Fibroblast of skin of left quadriceps (primary cell): ENCODE measurements at places on chromosomes 2 and 18.
A peak's percentile ranks its signal among the peaks of the same experiment; 100 is the strongest.

DNA sequence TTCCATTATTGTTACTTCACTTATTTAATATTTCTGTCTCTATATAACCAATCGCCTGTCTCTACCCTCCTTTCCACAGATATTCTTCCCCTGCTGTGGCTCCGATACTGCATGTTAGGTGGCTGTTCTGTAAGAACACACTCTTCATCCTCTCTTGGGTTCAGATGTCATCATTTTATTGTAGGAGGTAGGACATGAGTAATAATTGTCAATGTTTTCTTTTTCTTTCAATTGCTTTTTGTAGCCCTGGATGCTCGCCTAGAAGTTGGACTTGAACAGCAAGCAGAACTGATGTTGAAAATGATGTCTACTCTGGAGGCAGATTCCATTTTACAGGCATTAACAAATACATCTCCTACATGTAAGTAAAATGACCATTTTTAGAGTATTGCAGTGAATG lies 128.6 kb downstream of the BIRC6 start:
- no peak for DNase-seq

DNA sequence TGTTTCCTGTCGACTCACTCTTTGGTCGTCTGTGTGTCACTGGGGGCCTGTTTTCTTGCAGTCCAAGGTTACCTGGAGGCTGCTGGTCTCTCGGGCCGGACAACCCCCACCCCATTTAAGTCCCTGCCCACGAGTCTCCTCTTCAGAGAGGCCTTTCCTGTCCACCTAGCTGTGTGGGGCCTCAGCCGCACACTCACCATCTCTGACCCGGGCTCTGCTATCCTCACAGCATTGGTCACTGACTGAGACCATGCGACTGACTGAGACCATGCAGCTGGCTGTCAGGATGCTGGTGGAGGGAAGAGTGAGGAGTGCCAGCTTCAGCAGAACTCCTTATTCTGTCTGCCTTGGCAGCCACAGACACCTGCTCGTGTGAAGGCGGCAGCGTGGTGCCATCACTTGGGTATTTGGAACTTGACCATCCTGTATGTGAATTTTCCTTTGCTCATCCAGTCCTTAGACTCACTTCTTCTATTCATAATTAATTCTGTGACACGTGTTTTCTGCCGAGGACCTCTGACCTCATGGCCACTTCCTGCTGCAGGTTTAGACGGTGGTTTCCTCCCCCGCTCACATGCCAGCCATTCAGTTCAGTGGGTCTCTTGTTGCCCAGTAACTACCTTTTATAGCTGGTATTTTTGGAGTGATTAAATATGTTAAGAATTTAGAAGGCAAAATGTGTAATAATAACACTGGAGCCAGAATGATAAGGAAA lies 47.5 kb upstream of the ASB1 start:
- DNase-seq = no peak

- no peak for DNase-seq
Observed at GRCh38 chr2:29583548-29584156, 337.7 kb downstream of the ALK start.

DNA sequence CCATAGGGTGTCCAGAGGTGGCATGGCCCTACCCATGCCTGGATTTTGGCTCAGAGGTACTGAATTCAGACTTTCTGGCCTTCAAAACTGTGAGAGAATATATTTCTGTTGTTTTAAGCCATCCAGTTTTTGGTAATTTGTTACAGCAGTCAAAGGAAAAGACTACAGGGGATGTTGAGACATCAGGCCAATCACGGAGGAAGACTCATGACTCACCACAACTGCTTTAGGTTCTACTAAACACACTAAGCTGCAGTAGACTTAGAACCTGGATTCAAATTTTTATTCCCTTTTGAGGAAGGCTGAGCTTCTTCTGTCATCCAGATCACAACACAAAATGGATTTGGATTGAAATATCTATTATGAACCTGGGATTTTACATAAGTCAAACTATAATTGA lies 12.0 kb upstream of the C2orf66 start:
- no peak for DNase-seq

DNA sequence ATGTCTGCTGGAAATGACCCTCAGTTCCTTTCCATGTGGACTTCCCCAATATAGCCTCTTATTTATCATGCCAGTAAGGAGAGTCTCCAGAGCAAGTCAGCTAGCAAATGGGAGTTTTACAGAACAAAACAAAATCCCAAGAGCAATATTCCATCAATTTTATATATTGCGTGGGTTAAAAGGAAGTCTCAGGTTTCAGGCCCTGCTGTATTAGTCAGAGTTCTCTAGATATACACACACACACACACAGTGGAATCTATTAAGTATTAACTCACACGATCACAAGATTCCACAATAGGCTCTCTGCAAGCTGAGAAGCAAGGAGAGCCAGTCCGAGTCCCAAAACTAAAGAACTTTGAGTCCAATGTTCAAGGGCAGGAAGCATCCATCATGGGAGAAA lies 102.8 kb upstream of the MAP2 start:
- no peak for DNase-seq

GRCh38 chr18:37836071-37836970 lies 270.7 kb upstream of the CELF4 start:
- no peak for DNase-seq

DNA sequence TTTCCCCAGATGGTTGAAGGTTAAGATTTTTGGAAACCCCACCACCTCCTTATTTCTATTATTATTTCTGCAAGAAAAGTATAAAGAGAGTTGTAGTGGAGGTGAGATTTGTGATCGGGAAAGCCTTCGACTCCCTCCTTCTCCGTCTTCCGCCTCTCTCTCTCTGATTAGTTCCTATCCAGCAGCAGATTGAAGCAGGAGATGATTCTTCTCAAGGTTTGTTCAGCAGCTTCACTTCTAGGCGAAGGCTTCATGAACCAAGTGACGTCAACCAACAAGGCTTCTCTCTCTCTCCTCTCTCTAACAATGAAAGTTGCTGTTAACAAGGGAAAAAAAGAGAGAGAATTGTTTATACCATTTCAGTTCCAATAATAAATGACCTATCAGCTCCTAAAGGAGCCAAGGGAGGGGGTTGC lies at the start of gene BAZ2B:
TSS of gene BAZ2B (minus strand) at position 263 of the 416 bp plus-strand sequence. CDS start 137,829 bp downstream, outside the sequence.
- DNase-seq = peak; percentile 66
